ENCODE measurements at places on chromosomes 2 and 18.

DNA sequence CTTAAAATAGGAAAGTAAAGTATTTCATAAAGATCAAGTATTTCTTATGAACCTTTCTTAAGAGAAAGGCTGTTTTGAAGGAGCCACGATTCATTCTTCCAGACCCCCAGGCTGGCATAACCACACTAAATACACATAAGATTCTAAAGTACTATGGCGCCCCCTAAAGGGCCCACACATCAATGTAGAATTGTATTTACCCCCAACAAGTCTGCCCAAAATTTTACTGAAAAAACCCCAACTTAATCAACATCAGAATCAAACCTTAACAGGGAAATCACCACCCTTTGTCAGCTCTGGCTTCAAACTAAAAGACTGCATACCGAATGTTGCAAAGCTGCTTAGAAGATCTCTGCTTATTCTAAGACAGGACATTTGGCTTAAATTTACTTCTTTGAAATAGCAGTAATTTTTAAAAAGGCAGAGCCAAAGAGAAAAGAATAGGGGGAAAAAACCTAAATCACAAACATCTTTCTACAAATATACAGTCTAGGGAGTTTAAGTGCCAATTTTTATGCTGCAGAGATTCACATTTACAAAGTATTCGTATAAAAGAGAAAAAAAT, 20.4 kb upstream of the BCL2 start:
- DNase-seq, result no peak

- DNase-seq, result no peak
Observed at GRCh38 chr2:79596403-79596802, 83.6 kb downstream of the CTNNA2 start.

GRCh38 chr2:17858064-17858463, 20.4 kb upstream of the KCNS3 start:
- DNase-seq, result no peak

- DNase-seq, result no peak
Observed at GRCh38 chr2:96412307-96413258, 77.0 kb downstream of the NCAPH start.

GRCh38 chr18:3346487-3346886, 84.6 kb downstream of the MYL12B start:
- DNase-seq, result no peak

GRCh38 chr2:172228177-172228808, 125.6 kb upstream of the DLX2 start:
- DNase-seq, result no peak

GRCh38 chr2:156580501-156580900, 144.3 kb downstream of the GPD2 start:
- no peak for DNase-seq

DNA sequence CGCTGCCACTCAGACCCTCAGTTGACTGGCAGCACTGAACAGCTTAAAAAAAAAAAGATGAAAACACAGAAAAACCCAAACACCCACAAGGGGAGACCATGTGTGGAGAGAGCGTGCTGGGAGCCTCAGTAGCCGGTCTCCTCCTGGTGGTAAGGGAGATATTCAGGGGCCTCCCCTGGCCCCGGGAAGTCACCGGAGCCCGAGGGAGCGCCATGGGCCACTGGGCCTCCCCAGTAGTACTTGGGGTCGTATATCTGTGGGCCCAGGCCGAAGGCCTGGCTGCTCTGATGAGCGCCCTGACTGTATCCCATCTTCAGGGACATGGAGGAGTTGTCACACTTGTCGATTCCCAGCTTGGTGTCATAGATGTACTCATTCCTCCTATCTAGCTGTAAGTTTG, 145.7 kb upstream of the TEKT4 start:
- DNase-seq, result no peak

- DNase-seq, result no peak
Observed at GRCh38 chr2:11444737-11445136, 21.2 kb downstream of the E2F6 start.

GRCh38 chr2:85861180-85861579, 27.6 kb downstream of the ST3GAL5 start:
- DNase-seq, result no peak

- no peak for DNase-seq
Observed at GRCh38 chr2:55992455-55992854, 68.9 kb upstream of the EFEMP1 start.

DNA sequence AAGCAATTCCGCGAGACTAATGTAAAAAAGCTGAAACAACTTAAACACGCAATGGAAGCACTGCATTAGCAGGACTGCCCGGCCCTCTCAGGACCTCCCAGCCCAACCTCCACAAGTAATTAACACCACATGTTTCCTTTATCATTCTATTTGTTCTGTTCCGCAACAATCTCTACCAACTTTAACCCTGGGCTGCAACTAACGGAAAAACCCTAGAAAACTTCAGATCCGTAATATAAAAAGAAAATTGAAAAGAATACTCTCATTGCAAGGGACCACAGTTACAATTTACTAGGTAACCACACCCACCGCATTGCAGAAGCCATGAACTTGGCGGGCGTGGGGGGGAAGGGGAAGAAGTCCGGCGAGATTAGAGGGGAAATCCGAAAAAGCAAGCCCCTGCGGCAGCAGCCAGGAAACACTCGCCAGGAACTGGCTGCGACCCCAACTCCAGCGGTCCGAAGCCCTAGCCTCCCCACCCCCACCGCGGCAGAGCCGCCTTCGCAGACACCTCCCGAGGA, 1.2 kb downstream of the EPB41L3 start:
- no peak for DNase-seq

- no peak for DNase-seq
Observed at GRCh38 chr18:58670404-58671110, 708 bp upstream of the MALT1 start.

GRCh38 chr2:55338268-55338667, 69.2 kb upstream of the MTIF2 start:
- DNase-seq, result no peak

GRCh38 chr2:31762085-31762484, 181.3 kb upstream of the SRD5A2 start:
- DNase-seq, result no peak

DNA sequence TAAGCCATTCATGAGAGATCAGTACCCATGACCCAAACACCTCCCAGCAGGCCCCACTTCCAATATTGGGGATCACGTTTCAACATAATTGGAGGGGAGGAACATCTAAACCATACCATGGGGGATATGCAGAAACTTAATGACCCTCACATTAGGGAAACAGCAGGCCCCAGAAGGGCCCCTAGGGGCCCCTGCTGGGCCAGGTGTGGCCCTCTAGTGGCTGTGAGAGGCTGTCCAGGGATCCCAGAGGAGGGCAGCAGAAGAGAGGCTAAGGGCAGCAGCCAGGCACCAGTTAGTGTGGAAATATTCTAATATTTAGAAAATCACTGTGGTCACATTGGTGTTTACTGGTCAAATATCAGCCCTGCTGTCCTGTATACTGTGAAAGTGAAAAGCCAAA, 49.3 kb upstream of the ANKRD44 start:
- DNase-seq, result no peak

DNA sequence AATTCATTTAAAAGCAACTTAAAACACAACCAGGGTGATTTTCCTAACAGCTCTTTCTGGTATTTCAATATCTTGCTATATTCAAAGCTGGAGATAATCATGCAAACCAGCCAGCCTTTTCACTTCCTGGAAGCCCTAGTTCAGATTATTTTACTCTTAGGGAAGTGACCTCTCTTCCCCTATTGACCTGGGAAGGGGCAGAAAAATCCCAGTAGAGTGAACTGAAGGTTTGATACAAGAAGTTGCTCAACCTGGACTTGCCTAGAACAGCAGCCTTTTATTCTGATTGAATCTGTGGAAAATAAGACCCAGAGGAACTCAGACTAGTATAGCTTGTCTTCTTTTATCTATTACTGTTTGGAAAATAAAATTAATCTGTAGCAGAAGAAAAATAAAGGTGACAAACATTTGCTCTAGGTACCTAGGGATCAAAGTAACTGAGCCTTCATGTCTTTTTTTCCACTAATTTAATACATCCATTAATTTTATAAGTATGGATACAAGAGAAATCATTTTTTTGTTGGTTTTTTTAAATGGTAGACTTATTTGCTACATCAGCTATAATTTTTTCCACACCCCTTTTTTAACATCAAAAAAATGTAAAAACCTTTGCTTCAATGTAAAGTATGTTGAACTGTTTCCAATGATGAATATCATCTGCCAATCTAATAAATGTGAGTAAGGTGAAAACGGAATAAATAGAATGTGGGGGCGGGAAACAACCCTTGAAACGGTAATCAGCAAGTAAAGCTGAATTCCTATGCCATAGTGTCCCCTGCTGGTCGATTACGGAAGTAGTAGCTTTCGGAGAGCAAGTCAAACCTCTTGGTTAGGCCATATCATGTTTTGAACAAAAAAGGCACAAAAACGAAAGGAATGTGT, 629.9 kb downstream of the NRXN1 start:
- no peak for DNase-seq

- no peak for DNase-seq
Observed at GRCh38 chr2:121360566-121361300, 75.7 kb upstream of the TFCP2L1 start.

DNA sequence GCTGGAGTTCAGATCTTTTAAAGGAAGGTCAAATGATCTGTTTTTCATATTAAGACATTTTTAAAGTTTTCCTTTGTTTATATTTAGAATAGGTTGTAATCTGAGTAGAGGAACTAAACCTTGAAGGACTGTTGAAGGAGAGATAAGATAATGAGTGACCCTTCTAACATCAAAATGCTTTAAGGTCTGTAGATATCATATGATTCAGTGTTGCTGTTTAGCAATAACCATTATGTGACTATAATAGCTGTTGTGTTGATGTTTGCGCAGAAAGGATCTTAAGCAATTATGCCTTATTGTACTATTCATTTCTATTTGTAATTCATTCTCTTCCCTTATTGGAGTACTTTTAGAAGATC, 60.0 kb downstream of the SLC16A14 start:
- no peak for DNase-seq

GRCh38 chr2:96815326-96816126, 542 bp upstream of the CNNM3 start:
- DNase-seq, result no peak

DNA sequence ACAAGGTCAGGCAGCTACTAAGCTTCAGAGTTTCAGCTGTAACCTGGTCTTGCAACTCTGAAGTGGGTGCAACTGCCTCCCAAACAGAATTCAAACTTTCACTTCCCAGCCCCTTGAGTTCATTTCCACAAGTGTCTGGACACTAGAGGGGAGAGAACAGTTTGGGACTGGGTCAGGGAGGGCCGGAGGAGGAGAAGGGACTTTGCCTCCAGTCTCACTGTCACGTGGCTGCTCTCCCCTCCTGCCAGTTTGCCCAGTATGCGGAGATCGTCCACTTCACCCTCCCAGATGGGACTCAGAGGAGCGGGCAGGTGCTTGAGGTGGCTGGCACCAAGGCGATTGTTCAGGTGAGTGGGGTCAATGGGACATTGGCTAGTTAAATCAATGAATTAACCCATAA, 20.6 kb upstream of the ANKRD53 start:
- DNase-seq, result no peak

- no peak for DNase-seq
Observed at GRCh38 chr2:41933585-41934320, 114.1 kb upstream of the PKDCC start.

DNA sequence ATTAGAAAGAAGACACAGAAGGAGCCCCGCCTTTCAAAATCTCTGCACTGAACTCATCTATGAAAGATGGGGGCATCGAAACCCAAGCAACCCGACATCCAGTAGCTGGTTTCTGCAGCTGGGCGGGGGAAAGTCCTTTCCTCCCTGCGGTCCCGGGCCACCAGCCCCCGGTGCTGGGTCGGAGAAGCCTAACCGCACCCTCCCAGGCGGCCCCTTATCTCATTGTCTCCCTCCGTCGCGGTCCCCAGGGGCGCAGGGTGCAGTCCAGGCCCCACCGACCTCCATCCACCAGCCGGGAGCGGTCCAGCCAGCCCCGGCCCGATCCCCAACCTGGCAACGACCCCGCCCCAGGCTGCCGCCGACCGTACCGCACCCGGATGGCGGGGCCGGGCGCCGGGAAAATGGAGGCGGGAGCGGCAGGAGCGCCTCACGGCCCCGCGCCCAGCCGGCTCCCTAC, 452 bp downstream of the RAPH1 start:
- peak; percentile 10 for DNase-seq

DNA sequence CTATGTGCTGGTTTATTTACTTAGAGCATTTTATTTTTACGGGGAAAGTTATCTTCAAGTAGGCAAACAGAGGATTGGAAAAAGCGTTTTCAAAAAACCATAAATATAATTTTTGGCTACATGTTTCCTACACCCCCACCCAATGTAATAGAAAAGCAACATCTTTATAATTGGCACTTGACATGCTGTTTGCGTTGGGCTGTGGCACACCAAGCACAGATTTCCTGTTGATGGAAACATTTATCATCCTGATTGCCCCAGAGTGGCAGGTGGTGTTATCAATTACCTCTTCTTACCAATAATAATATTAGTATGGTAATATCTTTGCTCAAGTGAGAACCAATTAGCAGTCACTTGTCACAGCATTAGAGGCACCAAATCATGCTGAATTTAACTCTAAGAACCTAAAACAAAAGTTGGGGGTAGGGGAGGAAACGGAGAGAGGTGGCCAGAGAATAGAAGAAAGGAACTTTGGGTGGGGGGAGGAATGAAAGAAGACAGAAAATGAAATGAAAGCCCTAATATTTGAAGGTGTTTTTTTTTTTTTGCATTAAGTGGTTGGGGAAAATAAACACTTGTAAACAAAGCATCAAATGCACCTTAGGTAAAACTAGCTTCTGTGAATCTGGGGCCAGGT, 3.8 kb upstream of the SALL3 start:
- DNase-seq, result no peak

DNA sequence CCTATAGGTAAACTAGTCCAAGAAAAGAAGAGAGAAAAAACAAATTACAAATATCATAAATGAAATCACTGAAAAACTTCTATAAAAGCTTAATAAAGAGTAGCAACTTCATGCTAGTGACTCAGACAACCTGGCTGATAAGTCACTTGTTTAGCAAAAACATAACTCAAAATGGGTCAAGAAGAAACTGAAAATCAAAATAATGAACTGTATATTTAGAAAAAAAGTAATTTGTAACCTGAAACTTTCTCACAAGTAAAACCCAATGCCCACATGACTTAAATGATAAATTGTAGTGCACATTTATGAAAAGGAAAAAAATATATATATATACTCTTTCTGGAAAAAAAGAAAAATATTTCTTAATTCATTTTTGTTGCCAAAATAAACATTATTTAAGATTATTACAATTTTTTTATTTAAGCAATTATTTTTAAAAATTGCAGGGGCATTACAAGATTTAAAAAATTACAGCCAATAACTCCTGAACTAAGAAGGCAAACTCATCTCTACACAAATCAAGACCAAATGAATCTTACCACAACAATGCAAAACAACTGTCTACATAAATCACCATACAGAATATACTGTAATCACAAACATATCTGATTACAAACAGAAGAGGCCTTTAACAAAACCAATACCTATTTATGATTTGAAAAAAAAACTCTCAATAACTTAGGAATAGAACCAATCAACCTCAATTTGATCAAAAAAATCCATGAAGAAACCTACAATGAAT, 406.3 kb downstream of the CDH7 start:
- no peak for DNase-seq

- no peak for DNase-seq
Observed at GRCh38 chr18:28048612-28049011, 128.3 kb downstream of the CDH2 start.

- DNase-seq, result no peak
Observed at GRCh38 chr18:26621161-26622026, 73.0 kb upstream of the KCTD1 start.

Measured in activated T-helper 1 cell treated with Interleukin-2 at 50 U/mL for 16 hours (primary cell).